Daoy (cell line): ENCODE measurements at places on chromosomes 3 and 15.
A peak's percentile ranks its signal among the peaks of the same experiment; 100 is the strongest.

GRCh38 chr3:125157183-125157582 is 55.4 kb downstream of the SLC12A8 start:
- no peak for DNase-seq

DNA sequence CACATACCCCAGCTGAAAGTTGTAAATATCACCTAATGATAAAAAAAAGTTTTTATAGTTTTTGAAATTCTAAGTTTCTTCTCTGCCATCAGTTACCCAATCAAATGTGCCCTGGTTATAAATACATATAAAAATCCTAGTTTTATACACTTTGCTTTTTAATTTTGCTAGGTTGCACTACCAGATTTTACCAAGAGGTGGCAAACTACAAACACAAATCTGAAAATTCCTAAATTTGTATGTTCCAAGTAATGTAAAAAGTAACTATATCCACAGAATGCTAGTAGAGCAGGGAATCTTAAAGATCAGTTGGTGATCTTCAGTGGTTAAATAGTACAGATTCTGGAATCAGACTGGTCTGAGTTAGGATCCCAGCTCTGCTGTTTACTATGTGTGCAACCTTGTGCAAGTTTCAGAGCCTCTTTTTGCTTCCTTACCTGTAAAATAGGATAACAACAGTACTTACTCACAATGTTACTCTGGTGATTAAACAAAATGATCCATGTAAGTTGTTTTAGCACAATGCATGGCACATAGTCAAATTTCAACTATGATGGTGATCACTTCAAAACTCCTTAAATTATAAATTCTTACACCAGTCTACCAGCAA is 11.0 kb downstream of the TRPM7 start:
- DNase-seq = no peak

DNA sequence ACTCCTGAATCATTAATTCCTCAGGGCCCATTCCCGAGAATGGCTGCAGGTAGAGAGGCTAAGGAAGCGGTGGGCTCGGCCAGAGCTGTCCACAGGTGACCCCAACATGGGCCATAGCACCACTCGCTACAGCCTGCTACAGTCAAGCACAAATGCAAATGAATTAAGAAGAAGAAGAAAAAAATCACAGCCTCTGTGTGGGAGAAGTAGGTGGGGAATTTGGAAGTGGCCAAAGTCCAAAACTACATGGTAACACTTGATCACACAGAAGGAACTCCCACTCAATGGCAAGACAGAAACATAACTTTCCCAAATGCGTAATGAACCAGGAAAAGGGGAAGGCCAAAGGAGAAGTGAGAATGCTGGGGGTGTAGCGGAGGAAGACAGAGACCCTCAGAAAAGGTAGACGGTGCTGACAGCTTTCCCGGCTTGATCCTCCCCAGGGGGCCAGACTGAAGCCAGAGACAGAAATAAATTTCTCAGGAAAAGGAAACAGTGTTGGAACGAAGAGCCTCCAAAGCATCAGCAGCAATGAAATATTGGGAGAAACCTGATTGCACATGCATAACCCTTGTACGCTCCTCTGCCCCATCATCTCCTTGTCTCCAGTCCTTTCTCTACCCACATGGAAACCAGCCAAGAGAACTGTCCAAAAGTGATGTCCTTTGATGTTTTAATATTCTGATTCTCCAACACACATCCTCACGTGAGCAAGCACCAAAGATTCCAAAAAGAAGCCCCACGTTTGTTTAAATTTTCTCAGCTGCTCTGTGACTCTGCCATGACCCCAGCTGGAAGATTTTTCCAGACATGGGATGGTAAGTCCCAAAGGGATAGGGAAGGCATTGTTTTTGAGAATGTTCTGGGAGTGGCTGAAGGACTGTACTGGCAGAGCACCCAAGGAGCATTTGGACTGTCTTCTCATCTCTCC is 107.6 kb downstream of the OXNAD1 start:
- DNase-seq = no peak

DNA sequence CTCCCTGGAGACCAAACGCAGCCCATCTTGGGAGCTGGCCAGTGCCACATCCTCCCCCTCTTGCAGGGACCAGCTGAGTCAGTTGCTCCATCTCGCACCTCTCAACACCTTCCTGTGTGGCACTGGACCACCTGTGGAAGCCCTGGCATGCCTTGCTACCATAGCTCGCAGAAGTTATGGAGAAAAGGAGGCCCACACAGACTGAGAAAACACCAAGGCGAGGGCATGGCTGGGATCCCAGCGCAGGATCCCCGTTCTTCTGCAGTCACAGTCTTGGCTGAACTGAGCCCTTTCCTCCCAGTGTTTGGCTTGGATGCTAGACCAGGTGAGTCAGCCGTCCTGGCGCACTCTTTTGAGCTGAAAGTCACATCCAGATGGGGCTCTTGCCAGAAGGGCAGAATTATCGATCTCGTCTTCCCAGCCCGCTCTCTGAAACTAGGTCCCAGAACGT is 46.9 kb downstream of the CHRD start:
- DNase-seq = peak; percentile 41

GRCh38 chr3:64668582-64669510 is 19.0 kb downstream of the ADAMTS9 start:
- no peak for DNase-seq

GRCh38 chr3:17091910-17092582 is 207.3 kb downstream of the PLCL2 start:
- DNase-seq = no peak

DNA sequence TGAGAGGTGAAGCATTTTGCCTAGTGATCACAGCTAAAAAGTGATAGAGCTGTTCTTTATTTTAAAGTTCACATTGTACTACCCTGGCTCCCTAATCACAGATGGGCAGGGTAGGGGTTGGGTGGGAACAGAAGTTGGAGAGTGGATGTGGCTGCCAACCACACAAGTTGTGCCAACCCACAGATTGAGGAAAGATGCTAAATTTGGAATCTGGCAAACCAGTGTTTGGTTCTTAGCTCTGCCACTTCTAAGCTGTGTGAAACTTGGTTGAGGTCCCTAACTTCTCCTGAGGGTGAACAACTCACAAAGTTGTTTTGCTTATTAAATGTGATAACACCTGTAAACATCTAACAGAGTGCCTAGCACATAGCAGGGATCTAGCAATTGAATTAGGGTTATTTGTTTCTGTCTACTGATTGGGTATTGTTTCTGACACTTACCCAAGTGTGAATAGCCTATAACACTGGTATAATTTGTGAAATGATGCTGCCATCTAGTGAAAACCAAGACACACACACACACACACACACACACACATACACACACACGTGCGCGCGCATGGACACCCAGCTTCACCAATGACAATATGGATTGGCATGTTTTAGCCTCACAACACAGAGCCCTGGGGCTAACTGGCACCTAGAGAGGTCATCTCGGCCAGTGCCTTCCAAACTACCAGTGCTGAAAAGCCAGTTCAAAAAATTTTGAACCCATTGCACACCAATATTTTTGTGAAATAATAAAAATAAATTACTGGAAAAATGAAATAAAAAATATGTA is 25.3 kb downstream of the ADGRG7 start:
- DNase-seq = peak; percentile 46

DNA sequence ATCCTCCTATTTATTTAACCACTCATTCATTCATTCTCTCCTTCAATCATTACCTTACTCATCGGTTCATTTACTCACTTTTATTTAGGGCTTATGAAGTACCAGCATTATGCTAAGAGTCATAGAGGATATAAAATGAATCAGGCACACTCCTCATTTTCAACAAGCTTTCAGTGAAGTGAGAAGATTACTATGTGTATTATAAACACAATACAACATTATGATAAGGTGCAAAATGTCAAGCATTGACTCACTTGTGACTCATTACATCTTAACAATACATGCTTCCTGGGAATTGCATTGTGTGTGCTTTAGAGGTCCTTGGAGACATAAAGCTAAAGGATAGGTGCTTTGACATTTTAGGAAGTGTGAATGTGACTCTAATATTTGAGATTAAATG is 60.4 kb downstream of the PLAAT1 start:
- peak; percentile 67 for DNase-seq

DNA sequence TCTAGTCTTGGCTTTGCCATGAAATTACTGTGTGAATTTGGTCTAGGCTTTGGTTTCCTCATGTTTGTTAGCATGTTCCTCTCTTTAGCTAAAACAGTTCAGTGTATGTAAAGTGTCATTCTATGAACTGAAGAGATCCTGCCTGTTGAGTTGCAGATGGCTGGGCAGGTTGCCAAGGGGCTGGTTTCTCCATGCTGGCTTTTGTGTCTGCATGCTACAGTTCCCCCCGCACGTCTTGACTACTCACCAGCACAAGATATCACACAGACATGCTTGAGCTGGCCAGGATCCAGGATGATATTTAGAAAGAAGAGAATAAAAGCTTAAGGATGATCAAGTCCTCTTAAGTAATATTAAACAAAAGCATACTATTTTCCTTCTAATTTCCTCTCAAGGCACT is 90.2 kb downstream of the CERS3 start:
- DNase-seq = peak; percentile 71

GRCh38 chr3:189799366-189799765 is 168.2 kb downstream of the TP63 start:
- no peak for DNase-seq

DNA sequence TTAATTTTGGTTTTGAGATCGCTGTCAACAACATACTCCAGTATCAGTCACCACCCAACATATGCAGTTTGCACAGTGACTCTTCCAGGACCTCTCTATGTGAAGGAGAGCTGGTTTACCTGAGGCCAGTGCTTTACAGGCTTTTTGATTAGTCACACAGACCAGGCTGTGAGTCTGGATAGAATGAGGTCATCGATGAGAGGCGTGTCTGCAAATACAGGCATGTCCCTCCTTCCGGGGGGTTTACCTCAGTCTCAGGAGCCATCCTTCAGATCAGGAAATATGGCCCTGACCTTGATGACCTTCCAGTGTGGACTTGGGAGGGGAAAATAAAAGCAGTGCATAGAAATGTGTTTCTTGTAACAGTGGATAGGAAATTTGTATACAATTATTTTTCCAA is 46.9 kb downstream of the KBTBD12 start:
- DNase-seq = peak; percentile 81

GRCh38 chr15:100114571-100114970 is 227.2 kb downstream of the ADAMTS17 start:
- peak; percentile 83 for DNase-seq

GRCh38 chr3:56042326-56042951 is 425.8 kb downstream of the ERC2 start:
- peak; percentile 37 for DNase-seq

DNA sequence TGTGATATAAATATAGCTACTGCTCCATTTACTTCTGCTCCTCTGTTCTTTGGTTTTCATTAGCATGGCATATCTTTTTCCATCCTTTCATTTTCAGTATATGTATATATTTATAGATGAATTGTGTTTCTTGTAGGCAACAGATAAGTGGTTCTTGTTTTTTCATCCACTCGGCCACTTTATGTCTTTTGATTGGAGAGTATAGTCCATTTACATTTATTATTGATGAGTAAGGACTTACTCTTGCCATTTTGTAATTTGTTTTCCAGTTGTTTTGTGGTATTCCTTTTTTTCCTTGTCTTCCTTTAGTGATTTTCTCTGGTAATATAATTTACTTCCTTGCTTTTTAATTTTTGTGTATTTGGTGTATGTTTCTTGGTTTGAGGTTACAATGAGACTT is 26.8 kb upstream of the COPB2 start:
- DNase-seq = no peak

DNA sequence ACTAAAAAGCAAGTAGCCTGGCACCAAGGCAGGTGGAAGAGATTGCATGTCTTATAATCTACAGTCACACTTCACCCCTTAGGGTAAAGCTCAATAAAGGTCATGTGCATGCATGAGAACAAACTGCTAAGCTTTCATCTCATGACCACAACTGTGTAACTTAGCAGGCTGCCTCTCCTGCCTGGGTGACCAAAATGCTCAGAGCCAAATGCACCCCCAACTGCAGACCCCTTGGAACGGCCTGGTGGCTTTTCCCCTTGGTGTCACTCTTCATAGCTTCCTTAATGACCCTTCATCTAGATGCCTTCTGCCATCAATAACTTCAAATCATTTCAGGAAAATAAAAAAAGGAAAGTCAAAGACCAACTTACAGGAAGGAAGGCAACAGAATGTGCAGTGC is 88.1 kb downstream of the ADAMTS17 start:
- no peak for DNase-seq

DNA sequence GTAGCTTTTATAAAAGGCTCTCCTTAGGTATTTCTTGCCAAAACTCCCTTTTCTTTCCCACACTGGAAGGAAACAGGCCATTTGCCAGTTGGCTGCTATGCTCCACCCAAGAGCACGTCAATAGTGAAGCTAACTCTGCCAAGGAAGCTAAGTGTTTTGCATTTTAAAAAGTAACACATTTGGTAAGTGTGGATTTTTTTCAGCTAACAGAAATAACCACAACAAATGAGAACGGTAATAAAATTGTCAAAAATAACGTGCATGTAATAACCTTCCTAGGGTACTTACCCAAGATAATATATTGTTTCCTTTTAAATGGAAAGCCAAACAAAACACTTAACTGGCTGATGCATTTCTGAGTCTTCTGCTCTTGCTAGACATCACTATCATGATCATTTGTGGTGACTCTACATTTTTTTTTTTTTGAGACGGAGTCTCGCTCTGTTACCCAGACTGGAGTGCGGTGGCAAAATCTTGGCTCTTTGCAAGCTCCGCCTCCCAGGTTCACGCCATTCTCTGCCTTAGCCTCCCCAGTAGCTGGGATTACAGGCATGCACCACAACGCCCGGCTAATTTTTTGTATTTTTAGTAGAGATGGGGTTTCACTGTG is 4.6 kb downstream of the DPP8 start:
- DNase-seq = no peak

DNA sequence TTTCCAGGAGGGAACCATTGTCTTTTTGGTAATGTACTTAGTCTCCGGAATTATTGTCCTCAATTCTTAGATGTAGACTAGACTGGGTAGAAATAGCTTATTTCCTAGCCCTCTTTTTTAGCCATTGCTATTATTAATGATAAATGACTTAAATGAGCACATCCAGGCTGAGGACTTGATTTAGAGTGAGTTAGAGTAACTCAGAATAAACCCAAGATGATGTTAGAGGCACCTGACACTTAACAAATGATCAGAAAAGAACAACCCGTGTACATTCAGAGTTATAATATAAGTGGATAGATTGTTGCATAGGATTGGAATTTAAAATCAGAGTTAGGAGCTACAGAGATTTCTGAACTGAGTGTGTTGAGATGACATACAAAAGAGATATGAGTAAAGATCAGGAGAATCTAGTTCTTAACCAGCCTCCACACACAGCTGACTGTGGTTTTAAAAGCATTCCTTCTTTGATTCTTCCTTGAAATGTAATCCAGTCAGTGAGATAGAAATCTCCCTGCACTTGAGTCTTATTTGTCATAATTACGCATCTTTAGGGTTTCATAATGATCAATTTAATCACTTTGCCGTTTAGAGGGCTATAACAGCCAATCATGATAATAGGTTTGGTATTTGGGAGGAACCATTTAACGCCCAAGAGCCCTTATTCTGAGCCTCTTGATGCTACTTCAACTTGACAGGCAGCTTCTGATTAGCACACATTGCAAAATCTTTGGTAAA is 366.5 kb downstream of the GAP43 start:
- no peak for DNase-seq

DNA sequence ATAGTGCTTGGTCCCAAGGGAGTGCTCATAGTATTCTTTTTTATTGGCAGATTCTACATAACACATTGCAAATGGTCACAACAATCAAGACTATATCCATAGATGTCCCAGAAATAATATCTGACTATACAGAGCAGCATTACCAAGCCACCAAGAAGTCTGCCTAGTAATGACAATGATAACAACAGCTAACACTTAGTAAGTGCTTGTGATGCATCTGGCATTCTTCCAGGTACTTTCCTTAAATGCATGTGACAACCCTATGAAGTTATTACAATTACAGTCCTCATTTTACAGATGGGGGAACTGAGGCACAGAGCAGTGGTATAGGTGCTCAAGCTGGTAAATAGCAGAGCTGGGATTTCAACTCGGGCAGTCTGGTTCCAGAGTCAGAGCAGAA is 49.6 kb upstream of the ICE2 start:
- peak; percentile 27 for DNase-seq
